NCI-H2081 treated with DMSO at 0.1 percent for 48 hours (cell line): ENCODE measurements at places on chromosomes 3 and 15.

GRCh38 chr3:14577897-14578296 lies 37.8 kb upstream of the GRIP2 start:
- DNase-seq: no peak

- DNase-seq: no peak
Observed at GRCh38 chr3:189863031-189863430, 231.8 kb downstream of the TP63 start.

DNA sequence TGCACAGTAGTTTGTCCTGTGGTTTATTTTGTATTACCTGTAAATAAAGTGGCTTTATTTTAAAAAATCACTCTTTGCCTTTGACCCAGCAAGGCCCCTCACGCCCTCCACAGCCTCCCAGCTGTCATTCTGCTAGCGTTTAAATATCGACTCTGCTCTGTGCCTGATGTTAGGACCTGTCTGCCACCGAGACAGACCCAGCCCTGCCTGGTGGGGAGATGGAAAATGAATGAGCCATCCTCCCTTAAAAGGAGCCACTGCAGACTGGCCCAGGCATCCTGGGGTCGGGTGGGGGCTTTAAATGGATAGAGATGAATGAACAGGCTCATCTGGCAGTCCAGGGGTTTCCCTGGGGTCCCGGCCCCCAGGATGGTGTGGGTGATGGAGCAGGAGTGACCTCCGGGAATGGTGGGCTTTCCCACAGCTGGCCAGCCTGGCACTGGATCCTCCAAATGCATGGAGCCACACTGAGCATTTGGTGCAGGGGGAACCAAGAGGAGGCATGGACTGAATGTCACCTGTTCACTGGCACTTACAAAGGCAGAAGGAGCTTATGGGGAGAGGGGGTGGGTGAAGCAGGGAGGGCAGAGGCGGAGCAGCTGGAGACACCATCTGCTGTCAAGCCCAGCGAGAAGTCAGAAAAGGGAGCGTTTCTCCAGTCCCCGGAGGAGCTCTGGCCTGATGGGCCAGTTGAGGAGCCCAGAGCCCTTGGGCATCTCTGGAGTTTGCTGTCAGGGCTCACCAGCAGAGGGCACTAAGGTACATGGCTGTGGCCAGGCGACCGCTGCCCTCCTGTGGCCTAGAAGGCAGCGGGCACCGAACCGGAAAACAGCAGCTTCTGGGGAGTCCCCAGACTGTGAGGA lies 11.9 kb downstream of the GRM2 start:
- no peak for DNase-seq

GRCh38 chr15:101433396-101433795 lies 56.1 kb downstream of the PCSK6 start:
- DNase-seq: no peak

- DNase-seq: no peak
Observed at GRCh38 chr3:148737104-148737530, 39.4 kb downstream of the AGTR1 start.

- DNase-seq: no peak
Observed at GRCh38 chr3:40055956-40056355, 246.5 kb downstream of the MYRIP start.

DNA sequence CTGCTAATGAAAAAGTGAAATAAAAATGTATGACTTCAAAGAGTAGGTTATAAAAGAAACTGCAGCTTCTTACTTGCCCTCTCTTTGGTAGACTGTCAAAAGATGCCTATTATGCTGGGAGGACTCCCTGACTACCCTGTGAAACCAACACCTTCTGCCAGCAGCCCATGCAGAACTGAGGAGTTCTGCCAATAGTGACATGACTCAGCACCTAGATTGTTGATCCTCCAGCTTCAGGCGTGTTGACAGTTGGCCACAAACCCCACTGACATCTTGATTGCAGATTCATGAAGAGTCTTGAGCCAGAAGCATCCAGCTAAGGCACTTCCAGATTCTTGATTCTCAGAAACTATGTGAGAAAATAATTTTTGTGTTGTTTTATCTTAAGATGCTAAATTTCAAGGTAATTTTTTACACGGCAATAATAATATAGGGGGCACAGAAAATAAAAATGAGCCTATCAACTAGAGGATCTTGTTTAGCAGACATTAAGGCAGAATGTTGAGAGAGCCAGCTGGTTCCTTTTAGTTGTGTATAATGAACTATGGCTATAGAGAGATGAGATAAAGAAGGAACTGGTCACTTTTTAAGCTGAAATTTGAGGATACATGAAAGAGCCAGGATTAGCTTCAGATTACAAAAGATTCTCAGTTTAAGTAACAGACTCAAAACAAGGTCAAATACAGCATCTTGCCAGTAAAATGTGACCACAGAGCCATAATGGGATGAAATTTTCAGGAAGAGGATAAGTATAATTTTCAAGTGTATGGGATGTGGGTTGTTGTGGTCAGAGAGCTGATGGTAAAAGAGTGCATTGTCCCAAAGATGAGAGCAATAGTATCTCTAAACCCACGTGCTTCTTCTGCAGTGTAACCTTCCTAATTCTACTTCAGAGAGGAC lies 588.7 kb upstream of the CBLB start:
- DNase-seq: no peak

GRCh38 chr3:81003817-81004216 lies 757.6 kb downstream of the GBE1 start:
- no peak for DNase-seq

DNA sequence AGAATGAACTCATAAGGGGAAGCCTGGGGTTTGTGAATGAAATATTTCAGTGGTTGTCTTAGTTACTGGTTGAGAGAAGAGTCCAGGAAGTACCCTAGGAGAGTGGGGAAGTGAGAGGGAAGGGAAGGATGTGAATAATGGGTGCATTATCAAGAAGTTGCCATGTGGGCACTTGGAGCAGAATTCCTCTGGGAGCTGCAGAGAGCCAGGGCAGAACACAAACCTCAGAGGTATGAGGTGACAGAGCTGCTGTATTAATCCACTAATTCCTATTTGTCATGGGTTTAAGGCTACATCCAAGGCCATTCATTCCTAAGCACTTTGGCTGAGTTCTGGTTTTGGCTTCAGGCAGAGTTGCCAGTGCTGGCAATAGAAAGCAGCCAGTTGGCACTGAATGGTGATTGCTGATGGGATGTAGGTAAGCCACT lies 29.0 kb downstream of the NDUFB4 start:
- DNase-seq: no peak

- no peak for DNase-seq
Observed at GRCh38 chr3:160870327-160870726, 114.3 kb downstream of the PPM1L start.

DNA sequence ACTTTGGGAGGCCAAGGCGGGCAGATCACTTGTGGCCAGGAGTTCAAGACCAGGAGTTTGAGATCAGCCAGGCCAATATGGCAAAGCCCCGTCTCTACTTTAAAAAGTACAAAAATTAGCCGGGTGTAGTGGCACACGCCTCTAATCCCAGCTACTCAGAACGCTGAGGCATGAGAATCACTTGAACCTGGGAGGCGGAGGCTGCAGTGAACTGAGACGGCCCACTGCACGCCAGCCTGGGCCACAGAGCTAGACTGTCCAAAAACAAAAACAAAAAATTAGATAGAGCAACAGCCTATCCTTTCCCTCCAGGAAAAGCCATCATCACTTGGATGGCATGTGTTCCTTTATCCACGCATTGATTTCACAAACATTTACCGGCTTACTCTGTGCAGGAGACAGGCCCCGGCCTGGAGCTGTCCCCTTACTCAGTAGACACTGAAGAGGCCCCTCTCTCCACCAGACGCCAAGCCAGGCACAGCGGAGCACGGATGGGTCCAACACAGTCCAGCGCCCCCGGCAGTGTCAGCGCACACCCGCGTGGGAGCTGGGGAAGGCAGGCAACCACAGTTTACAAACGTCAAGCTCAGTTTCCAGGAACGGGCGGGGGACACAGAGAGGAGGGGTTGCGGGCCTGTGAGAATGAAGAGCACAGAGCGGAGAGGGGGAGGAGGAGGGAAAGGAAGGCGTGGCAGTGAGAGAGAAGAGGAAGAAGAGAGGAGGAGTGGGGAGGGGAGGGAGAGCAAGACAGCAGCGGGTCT lies 3.1 kb downstream of the GP5 start:
- DNase-seq: no peak

GRCh38 chr3:50388016-50388719 lies 28.8 kb upstream of the TMEM115 start:
- no peak for DNase-seq

DNA sequence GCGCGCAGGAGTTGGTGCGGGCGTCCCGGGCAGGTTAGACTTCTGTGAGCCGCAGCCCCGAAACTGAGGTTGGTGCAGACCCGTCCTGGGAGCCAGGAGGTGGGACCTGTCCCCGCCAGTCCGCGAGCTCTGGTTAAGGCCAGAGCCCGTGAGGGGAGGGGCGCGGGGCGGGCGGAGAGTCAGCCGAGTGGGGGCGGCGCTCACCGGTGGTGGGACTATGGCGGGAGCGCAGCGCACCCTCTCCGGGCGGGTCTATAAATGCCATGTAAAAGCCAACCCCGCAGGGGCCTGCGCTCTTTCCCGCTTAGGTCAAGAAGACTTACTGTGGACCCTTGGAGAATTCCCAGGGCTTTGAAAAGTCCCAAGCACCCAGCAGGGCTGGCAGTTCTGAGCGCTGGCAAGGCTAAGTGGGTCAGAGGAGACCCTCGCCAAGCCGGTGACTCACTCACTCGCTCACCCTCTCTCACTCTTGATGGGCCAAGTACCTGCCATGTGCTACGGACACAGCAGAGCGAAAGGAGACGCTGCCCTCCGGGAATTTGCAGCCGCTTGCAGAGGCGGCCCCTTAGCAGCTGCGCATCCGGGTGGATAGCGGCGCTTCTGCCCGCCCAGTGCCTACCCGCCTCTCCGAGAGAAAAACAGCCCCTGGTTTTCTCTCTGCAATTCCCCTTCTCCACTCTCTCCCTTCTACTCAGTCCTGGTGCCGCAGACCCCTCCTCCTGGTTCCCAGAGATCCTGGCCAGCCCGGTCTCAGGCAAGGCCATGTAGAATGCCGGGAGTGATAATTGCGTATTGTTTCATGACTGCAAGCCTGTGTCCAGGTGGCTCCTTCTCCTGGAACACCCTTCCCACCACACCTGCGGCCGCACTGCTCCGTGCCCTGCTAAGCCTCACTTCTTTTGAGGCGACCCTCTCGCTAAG lies at the start of gene ALDH1L1:
ALDH1L1 (minus strand) TSS at position 110 of the 921 bp plus-strand sequence. CDS start 19,607 bp downstream, outside the sequence.
- no peak for DNase-seq

DNA sequence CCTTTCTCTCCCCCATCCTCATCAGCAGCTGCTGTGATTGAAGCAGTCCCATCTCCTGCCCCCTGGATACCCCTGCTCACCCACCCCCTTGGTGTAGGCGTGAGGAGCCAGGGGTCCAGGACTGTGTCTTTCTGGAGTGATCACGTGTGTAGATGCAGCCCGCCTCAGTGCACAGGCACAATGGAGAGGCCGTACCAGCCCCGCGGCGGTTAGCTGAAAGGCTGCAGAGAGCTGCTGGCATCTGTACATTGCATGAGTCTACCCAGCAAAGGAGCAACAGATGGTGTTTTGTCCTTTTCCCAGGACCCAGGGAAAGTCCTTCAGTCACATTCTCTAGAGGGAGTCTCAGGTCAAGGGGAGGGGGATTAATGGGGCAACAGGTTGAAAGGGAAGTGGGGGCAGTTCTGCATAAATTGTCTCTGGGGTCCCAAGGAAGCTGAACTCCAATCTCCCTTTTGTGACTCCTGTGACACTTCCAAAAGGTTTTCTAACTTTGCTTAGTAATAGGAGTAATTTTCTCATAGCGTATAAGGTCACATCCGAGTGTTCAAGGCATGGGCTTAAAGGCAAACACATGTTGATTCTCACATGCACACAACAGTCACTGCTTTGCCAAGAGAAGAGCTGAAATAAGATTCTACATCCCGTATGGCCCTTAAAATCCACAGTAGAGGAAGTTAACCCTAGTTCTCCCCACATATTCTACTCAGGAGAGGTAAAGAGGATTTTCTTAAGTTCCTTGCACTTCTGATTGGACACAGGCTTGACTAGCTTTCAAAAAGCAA lies 7.1 kb downstream of the CSPG5 start:
- no peak for DNase-seq

GRCh38 chr3:13688034-13688433 lies 139.1 kb downstream of the FBLN2 start:
- no peak for DNase-seq

- DNase-seq: no peak
Observed at GRCh38 chr3:159732172-159733111, 256.2 kb upstream of the IL12A start.

- no peak for DNase-seq
Observed at GRCh38 chr3:107574650-107575049, 51.9 kb downstream of the BBX start.

GRCh38 chr15:57451555-57451954 lies 75.2 kb downstream of the CGNL1 start:
- no peak for DNase-seq

GRCh38 chr3:43995547-43996378 lies 245.9 kb upstream of the TOPAZ1 start:
- no peak for DNase-seq

DNA sequence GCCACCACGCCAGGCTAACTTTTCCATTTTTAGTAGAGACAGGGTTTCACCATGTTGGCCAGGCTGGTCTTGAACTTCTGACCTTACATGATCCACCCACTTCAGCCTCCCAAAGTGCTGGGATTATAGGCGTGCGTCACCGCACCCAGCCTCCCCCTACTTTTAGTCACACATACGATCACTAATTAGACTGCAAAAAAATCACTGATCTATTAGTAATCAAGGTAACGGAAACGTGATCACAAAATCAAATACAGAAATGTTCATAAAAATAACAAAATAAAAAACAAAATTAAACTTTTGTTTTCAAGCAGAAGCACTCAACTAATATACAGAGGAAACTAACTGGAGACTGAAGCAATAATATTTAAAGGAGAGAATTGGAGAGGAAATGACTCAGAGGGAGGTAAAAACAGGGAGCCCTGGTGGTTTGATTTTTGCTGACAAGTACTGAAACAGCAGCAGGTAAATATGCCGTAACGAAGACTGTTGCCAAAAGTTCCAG lies 4.6 kb downstream of the WDR53 start:
- no peak for DNase-seq

DNA sequence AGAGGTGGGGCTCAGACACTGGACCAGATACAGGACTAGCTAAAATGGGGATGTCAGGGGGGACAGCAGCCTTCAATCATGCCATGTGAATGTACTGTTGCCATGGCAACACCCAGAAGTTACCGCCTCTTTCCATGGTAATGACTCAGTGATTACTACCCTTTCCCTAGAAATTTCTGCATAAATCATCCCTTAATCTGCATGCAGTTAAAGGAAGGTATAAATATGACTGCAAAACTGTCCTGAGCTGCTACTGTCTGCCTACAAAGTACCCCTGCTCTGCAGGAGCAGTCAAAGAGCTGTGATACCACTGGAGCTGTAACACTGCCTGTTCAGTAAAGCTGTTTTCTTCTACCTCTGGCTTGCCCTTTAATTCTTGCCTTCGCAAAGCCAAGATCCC lies 168.2 kb downstream of the PEAK1 start:
- no peak for DNase-seq

DNA sequence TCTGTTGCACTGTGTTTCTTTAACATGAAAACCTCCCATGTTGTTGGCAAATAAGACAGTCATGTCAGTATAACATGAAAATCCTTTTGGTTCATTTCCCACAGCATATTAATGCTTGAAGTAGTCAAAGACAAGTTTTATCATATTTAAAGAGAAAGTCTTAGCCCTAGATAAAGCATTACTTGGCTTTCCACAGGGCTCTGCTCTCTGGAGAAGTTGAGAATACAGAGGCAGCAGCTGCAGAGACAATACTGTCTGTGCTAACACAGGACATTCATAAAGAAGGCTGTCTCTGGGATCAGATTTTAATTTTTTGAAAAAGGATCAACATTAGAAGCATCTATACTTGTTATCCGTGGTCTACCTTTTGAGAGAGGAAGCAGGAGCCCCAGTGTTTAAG lies 103.4 kb upstream of the SAMMSON start:
- no peak for DNase-seq

- no peak for DNase-seq
Observed at GRCh38 chr15:39599871-39600270, 19.0 kb downstream of the THBS1 start.

- no peak for DNase-seq
Observed at GRCh38 chr15:61025308-61025707, 203.8 kb downstream of the RORA start.
